Mucosa of gallbladder (tissue), 1 donor: ENCODE measurements at places on chromosomes 5 and 9.

- no peak for DNase-seq
These were observed 288.9 kb upstream of the KIF2A start for GRCh38 chr5:62017092-62017491.

- no peak for DNase-seq
These were observed 64.3 kb upstream of the CAMK4 start for GRCh38 chr5:111159845-111160244.

- DNase-seq = no peak
These were observed 711 bp upstream of the SUB1 start for GRCh38 chr5:32584646-32585045.

- DNase-seq = no peak
These were observed 2.8 kb upstream of the PRDM12 start for GRCh38 chr9:130661451-130662098.

DNA sequence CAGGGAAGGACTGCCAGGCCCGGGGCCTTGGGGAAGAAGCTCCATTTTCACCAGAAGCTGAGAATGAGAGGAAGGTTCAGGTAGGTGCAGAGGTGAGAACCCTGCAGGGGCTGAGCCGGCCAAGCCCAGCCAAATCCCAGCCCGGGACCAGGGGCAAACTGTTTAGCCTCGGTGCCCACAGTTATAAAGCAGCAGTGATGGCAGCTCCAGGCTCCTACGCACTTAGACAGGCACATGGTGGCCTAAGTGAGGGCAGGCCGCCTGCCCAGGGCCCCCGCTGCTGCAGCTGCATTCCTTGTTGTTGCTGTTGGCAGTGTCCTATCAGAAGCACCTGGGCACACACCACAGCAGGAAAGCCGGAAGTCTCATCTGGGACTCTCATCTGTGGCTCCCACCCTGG is 159.9 kb upstream of the FOXD4L5 start:
- no peak for DNase-seq

GRCh38 chr5:157265714-157266285 is at the start of gene CYFIP2:
TSS of gene CYFIP2 (plus strand) at chr5:157266123. CDS start at chr5:157285362, 19,239 bp downstream.
- DNase-seq = peak; percentile 69

DNA sequence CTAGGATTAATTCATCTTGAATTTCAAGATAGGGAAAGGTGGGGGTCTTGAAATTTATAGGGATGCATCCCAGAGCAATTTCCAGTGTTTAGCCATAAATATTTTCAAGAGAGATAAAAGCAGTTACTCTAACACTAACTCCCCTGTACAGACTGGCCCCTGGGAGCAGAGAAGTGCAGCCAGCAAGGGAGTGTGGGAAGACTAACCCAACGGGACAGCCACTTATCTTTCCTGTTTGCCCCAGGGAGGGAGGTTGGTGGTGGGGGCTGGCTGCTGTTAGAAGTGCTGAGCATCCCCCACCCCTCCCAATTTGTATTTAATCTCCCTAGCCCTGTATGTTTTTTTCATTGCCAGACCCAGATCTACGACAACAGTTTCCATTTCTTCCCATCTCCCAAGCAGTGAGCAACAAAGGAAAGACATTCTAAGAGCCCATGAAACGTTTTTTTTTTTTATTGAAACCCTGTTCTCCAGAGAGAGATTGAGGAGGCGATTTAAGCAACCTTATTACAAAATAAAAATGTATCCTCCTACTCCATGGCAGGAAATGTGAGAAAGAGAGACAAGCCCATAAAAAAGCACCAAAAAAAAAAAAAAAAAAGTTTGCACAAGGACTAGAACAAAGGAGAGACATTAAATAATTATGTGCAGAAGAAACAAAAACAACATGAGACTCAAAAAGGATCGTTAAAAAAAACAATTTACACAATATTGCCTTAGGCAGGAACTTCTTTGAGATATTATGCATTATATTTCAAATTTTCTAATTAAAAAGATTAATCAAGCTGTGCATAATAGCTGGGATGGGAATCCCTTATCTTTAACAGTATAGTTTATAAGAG is 343.4 kb downstream of the ARHGEF28 start:
- no peak for DNase-seq

GRCh38 chr9:112252194-112252593 is 77.1 kb upstream of the SUSD1 start:
- no peak for DNase-seq

DNA sequence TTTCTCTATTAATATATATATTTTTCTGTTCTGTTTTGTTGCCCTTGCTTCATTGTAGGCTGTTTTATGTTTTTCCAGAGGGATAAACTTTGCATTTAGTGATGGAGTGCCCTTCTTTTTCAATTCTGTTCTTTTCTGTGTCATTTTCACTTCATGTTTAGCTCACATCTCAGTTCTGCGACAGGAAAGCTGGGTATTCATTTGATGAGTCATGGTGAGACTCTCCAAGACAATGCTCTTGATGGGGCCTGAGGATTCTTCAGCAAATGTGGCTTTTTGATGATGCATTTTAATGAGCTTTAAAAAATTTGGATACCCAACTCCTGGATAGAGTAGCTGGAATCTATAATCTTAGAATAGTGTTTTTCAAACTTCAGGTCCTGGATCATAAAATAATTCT is 56.5 kb upstream of the SPATA31D4 start:
- DNase-seq = no peak
